ENCODE measurements at places on chromosomes 4 and X. TPM values are rescaled to one million over a fixed set of nuclear protein-coding genes. Genes with fewer than 3 reads are reported as not detected.

ADGRG4 gene
- not detected for total RNA-seq

NDUFC1 gene
- total RNA-seq = 57.6 TPM

HSD17B13 gene
- not detected for total RNA-seq

MND1 gene
- 3.9 TPM for total RNA-seq

ODAPH gene
- total RNA-seq = not detected

FAM193A gene
- total RNA-seq = 13.5 TPM

CABS1 gene
- not detected for total RNA-seq

MAOB gene
- total RNA-seq = 1.7 TPM

SLC9B1 gene
- not detected for total RNA-seq

ITGB1BP2 gene
- 2.2 TPM for total RNA-seq

VCX3A gene
- not detected for total RNA-seq

ZDHHC9 gene
- 46.7 TPM for total RNA-seq

LONRF3 gene
- 14.2 TPM for total RNA-seq

PNMA6F gene
- not detected for total RNA-seq

RBM46 gene
- not detected for total RNA-seq

IQSEC2 gene
- 11.7 TPM for total RNA-seq

ALB gene
- total RNA-seq = not detected

FAAH2 gene
- 3.1 TPM for total RNA-seq

TRIML1 gene
- total RNA-seq = not detected

RHOXF2B gene
- not detected for total RNA-seq

TLR3 gene
- total RNA-seq = 2.3 TPM

PAPSS1 gene
- 23.4 TPM for total RNA-seq

FHDC1 gene
- 3.0 TPM for total RNA-seq

FAM114A1 gene
- 8.8 TPM for total RNA-seq

PCDH11X gene
- not detected for total RNA-seq

DIPK2B gene
- not detected for total RNA-seq

STATH gene
- total RNA-seq = not detected

CXorf65 gene
- total RNA-seq = not detected

FAM156A gene
- 20.8 TPM for total RNA-seq

ZNF630 gene
- total RNA-seq = 0.10 TPM

KLB gene
- total RNA-seq = 0.23 TPM

PDGFRA gene
- not detected for total RNA-seq

SASH3 gene
- not detected for total RNA-seq

ABHD18 gene
- total RNA-seq = 8.9 TPM

ZMAT1 gene
- 0.13 TPM for total RNA-seq

HSPA4L gene
- total RNA-seq = 8.1 TPM

TLL1 gene
- not detected for total RNA-seq

RHOXF2 gene
- not detected for total RNA-seq

NSDHL gene
- total RNA-seq = 52.6 TPM

NPY5R gene
- total RNA-seq = not detected

CLRN2 gene
- not detected for total RNA-seq

Data from HT-29 (cell line).